Activated CD4-positive, alpha-beta T cell treated with anti-CD3 and anti-CD28 coated beads for 36 hours (primary cell): ENCODE measurements at places on chromosomes 4 and X. TPM values are rescaled to one million over a fixed set of nuclear protein-coding genes. Genes with fewer than 3 reads are reported as not detected.
A peak's percentile ranks its signal among the peaks of the same experiment; 100 is the strongest.

NAP1L3 gene
- total RNA-seq, result 2.2 TPM

PNMA6F gene
- total RNA-seq, result not detected

ENPP6 gene
- not detected for total RNA-seq

CCSER1 gene
- not detected for total RNA-seq

SMIM10 gene
- total RNA-seq, result 0.84 TPM

SMIM10L2A gene
- total RNA-seq, result 0.16 TPM

GPRASP3 gene
- 1.8 TPM for total RNA-seq

FABP2 gene
- not detected for total RNA-seq

SETD7 gene
- total RNA-seq, result 12.5 TPM

CXCL9 gene
- total RNA-seq, result 0.33 TPM

TIGD2 gene
- total RNA-seq, result 2.1 TPM

DNA sequence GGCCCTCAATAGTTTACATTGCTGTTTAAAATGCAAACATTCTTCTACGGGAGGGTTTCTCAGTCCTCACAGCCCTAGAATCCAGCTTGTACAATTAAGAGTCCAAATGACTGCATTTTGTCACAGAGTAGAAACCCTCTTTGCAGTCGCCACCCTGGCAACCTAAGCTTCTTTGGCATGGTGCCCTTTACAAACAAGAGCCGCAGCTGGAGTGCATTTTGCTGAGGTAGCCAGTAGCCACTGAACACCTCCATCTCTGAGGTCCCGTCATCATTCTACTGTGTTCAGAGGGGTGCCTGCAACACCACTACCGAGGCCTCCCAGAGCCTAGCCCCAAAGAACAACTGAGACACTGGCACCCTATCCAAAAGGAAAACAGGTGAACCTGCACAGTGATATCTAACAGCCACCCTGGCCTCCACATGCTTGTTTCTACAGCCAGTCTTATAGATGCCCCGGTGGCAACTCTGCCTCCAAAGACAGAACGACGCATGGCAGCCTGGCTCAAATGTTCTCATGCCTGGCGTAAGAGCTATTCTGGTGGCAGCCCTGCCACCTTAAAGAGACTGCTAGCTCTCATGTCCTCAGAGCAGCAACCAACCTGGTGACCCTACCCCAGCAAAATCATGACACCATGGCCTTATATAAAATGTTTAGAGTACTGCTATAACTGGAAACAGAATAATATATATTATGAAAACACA, 801.9 kb downstream of the TECRL start:
- no peaks in the 10 kb centered on the region for H3K4me1 ChIP-seq
- no peak overlapping the region for H3K27ac ChIP-seq
- no peak overlapping the region for H3K4me3 ChIP-seq
- H3K36me3 ChIP-seq, result no peaks in the 10 kb centered on the region
- no peak for DNase-seq

DNA sequence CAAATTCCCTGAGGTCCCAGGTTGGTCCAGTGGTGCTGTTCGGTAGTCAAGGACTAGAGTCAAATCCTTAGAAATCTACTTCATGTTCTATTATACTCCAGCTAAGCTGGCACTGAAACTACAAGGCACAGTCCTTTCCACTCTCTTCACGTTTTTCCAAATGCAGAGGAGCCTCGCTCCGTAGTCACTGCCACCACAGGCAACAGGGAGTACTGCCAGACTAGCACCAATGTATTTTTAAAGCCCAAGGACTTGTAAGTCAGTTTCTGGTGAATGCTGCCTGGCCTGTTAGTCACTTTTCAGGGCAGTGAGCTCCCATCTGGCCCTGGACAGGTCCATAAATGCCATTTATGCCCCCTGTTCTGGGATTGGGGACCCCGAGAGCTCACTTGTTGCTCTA, 323.5 kb downstream of the FAM47A start:
- no peak overlapping the region for H3K4me3 ChIP-seq
- no peak for DNase-seq
- no peaks in the 10 kb centered on the region for H3K27me3 ChIP-seq
- no peak overlapping the region for H3K27ac ChIP-seq
- no peaks in the 10 kb centered on the region for H3K36me3 ChIP-seq

DNA sequence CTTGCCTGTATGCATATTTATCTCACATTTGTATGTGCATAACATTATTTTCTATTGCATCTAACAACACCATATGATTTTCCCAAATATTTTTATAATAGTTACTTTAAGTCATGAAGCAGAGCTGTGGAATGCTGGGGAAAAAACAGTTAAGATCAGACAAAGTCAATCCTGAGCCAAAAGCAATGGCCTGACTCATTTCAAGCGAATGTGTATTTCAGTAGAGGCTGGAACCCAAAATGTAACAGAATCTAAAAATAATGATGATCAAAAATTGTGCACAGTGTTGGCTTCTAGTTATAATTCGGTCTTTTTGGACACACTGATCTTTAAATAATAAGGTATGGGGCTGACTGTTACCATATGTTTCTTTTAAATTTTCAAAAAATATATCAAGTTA, 516.2 kb upstream of the ADGRL3 start:
- no peak overlapping the region for H3K4me3 ChIP-seq
- H3K27me3 ChIP-seq, result no peaks in the 10 kb centered on the region
- DNase-seq, result no peak
- H3K27ac ChIP-seq, result no peak overlapping the region
- H3K36me3 ChIP-seq, result no peaks in the 10 kb centered on the region
- H3K4me1 ChIP-seq, result no peaks in the 10 kb centered on the region

- no peaks in the 10 kb centered on the region for H3K36me3 ChIP-seq
- no peak for DNase-seq
- H3K27ac ChIP-seq, result no peak overlapping the region
- peaks cover 3% of the 10 kb centered on the region for H3K27me3 ChIP-seq
Measured at GRCh38 chr4:8694651-8695151, 102.1 kb downstream of the CPZ start.

- H3K4me3 ChIP-seq, result no peak overlapping the region
- DNase-seq, result no peak
Measured at GRCh38 chr4:2366252-2367192, 51.9 kb downstream of the ZFYVE28 start.

DNA sequence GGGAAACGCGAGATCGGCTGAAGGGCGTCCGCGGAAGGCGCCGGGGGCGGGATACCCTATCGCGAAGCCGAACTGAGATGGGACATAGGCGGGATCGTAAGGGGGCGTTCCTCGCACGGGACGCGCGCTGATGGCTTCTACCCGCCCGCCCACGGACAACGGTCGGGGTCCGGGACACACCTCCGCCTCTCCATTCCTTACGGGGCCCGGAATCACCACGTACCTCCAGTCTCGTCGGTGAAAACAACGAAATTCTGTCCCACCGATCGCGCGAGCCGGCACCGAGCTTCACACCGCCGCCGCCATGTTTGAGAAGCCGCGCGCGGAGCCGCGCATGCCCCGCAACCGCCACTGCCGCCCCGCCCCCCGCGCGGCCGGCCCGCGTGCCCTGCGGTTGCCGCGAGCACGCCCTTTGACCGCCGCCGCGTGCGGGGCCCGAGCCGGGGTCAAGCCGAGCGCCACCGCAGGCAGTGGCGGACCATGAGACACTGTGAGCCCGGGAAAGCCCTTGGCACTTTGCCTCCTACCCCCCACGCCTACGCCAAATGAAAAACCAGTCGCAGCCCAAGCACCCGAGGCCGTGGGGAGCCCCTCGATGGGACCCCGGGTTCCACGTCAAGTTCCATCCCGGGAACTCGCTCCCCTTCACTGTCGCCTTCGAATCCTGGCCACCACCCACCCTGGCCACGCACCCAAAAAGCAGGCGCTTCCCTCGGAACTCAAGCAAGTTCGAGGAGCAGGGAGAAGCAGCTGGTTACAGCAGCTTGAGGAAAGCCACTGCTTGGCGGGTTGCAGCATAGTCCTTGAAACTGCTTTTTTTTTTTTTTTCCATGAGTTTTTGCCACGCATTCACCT, at the start of gene SCML2:
TSS of gene SCML2 (minus strand) at position 320 of the 855 bp plus-strand sequence. CDS start 20,617 bp downstream, outside the sequence.
- no peak within 1 kb of the TSS for H3K27ac ChIP-seq
- peaks cover 2% of the 10 kb centered on the region for H3K27me3 ChIP-seq
- H3K4me3 ChIP-seq, result peak within 1 kb of the TSS; percentile 68
- peak; percentile 62 for DNase-seq
- H3K4me1 ChIP-seq, result peaks cover 4% of the 10 kb centered on the region

DNA sequence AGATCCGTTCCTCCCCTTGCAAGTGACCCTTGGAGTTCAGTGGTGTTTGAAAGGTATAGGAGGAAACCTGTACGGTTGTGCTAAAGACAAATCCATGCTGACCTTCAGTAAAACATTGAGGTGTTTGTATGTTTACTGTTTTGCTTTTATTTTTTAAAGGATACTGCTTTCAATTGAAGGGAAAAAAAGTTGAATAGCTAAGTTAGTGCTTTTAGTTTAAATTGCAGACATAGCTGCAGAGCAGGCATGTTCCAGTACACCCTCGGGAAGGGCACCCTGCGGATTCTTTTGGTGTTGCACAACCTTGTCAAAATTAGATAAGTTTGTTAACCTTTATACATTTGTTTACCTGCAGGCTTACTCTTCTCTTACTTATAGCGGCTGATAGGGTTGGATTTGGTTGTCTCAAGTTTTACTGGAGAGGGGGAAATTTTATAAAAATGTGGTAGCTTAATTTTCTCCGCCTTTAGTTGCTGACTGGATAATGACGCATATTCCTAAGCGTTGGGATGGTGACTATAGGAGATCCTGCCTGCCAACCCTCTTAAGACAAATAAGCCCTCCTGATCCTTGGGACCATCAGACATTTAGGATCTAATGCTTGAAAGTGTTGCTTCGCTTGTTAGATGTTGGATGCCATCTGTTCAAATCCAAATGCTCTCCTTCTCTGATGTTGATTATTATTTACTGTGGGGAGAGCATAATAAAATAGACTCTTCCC, 2.0 kb downstream of the RAPGEF2 start:
- H3K4me3 ChIP-seq, result peak overlapping the region; percentile 98
- peak; percentile 43 for DNase-seq
- no peaks in the 10 kb centered on the region for H3K27me3 ChIP-seq
- no peaks in the 10 kb centered on the region for H3K36me3 ChIP-seq
- H3K27ac ChIP-seq, result peak overlapping the region; percentile 91
- H3K4me1 ChIP-seq, result peaks cover 64% of the 10 kb centered on the region

GRCh38 chr4:177010418-177010817, 217.7 kb upstream of the VEGFC start:
- no peaks in the 10 kb centered on the region for H3K36me3 ChIP-seq
- H3K4me3 ChIP-seq, result no peak overlapping the region
- no peaks in the 10 kb centered on the region for H3K27me3 ChIP-seq
- no peak for DNase-seq
- H3K4me1 ChIP-seq, result no peaks in the 10 kb centered on the region

DNA sequence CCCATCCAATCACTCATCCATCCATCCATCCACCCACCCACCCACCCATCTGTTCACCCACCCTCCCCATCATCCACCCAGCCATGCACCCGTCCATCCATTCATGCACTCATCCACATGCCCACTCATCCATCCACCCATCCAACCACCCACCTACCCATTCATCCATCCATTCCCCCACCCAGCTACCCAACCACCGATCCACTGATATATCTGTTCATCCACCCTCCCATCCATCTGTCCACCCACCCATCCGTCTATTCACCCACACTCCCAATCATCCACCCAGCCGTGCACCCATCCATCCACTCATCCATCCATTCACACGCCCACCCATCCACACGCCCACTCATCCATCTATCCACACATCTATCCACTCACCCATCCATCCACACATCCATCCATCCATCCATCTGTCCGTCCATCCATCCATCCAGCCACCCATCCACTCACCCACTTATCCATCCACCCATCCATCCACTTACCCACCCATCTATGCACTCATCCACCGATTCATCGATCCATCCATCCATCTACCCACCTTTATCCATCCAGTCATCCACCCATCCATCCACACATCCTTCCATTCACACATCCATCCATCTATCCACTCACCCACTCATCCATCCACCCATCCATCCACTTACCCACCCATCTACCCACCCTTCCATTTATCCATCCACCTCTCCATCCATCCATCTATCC, 28.4 kb downstream of the ASMTL start:
- DNase-seq, result no peak
- H3K36me3 ChIP-seq, result peaks cover 61% of the 10 kb centered on the region
- no peak overlapping the region for H3K27ac ChIP-seq
- H3K27me3 ChIP-seq, result no peaks in the 10 kb centered on the region
- no peak overlapping the region for H3K4me3 ChIP-seq

DNA sequence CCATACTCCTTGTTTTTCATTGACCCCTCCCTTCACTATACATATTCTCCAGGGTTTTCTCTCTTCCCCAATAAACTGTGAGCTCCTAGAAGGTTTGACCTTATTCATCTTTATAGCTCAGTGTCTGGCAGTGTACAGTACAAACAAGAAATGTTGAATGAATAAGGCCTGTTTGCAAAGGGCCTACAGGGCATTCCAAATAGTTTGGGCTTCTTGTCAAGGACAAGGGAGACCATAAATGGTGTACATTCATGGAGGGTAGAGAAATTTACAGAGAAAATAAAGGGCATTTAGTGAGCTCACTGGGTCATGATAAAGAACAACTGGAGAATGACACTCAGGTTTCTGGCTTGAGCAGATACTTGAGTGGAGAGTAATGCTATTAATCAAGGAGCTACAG, 47.5 kb upstream of the EIF1AX start:
- H3K27me3 ChIP-seq, result no peaks in the 10 kb centered on the region
- no peak overlapping the region for H3K4me3 ChIP-seq
- peak overlapping the region; percentile 7 for H3K27ac ChIP-seq
- no peaks in the 10 kb centered on the region for H3K4me1 ChIP-seq

DNA sequence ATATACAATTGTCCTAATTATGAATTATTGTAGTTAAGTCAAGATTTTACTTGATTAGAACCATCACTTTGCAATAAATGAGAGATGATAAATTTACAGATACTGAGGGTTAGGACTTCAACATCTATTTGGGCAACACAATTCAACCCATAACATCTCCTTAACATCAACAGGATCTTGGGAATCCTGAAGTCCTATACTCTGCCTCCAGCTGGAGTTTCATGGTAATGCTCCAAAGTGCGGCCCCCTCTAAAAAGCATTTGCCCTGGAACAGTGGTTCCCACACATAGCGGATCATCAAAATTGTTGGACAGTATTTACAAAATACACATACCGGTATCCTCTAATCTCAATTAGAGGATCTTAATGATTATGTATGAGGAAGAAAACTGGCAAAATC, 618.6 kb downstream of the CENPC start:
- H3K4me3 ChIP-seq, result no peak overlapping the region
- no peak for DNase-seq
- no peak overlapping the region for H3K27ac ChIP-seq
- no peaks in the 10 kb centered on the region for H3K36me3 ChIP-seq
- no peaks in the 10 kb centered on the region for H3K4me1 ChIP-seq

- peaks cover 23% of the 10 kb centered on the region for H3K36me3 ChIP-seq
- no peak for DNase-seq
- H3K27ac ChIP-seq, result no peak overlapping the region
- no peak overlapping the region for H3K4me3 ChIP-seq
Measured at GRCh38 chr4:98406819-98407218, 145.6 kb downstream of the RAP1GDS1 start.
